ENCODE measurements at places on chromosomes 11 and 22.

- no peak for DNase-seq
Observed at GRCh38 chr11:114137838-114138237, 78.3 kb downstream of the ZBTB16 start.

DNA sequence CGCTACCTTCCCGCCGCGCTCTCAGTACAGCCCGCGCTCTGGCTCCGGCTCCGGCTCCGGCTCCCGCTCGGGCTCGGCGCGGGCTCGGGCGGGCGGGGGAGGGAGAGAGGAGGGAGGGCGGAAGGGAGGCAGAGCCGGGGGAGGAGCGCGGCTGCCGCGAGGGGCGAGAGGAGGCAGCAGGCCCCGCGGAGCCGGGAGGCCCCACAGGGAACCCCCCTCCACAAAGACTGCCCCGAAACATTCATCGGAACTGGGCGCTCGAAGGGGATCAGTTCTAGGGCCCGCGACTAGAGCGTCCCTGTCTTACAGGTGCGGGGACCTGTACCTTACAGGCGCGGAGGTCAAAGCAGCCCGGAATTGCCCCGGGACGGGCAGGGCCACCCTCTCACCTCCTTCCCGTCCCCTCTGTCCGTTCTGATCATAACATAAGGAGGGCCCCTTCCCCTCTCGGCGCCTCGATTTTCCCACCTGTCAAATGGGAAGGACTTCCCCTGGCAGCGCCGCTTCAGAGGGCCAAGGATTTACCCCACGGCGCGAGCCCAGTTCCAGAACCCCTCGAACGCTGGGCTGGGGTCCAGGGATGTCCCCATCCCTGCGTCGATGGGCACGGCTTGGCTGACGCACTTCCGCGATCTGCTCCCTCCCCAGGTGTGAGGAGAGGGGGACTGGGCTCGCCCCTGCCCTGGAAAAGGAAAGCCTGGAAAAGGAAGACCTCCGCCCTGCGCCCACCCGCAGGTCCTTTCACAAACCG is at the start of gene SHISA8:
Gene SHISA8 (minus strand): TSS at position 40 of the 751 bp plus-strand sequence. CDS start 407 bp downstream, outside the sequence.
- no peak for DNase-seq

DNA sequence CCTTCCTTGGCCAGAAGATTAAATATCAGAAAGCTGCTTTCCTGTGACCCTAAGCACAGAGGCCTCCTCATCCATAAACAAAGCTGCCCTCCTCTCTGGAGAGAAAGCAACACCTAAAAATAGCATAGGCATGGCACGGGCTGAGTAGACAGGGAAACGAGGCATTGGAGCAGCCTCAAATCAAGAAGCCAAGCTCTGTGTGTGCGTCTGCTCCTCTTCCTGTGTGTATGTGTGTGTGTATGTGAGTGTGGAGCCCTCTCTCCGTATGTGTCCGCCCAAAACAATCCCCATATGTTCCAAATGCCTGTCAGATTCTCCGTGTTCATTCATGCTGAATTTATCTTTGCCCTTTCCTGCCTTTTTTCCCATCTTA is 24.0 kb downstream of the KCNJ5 start:
- no peak for DNase-seq

- DNase-seq = peak; percentile 72
Observed at GRCh38 chr11:105935791-105936190, 86.2 kb downstream of the MSANTD4 start.

DNA sequence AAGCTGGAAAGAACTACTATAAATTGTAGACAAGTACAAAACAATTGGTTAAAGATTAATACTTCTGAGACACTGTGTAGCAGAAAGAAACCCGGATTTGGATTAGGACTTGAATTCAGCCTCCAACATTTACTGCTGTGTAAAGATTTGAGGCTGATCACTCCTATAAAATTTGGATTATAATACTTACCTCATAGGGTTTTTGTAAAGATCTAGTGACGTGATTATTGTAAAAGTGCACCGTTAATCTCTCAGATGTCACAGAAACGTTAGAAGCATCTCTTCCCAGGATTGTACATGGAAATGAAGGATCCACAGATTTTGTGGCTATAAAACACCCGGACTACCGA is 323 bp upstream of the HIKESHI start:
- DNase-seq = no peak

GRCh38 chr11:103806130-103806895 is 230.1 kb upstream of the DDI1 start:
- DNase-seq = no peak

- DNase-seq = no peak
Observed at GRCh38 chr22:27135031-27135981, 477.9 kb downstream of the MIAT start.

DNA sequence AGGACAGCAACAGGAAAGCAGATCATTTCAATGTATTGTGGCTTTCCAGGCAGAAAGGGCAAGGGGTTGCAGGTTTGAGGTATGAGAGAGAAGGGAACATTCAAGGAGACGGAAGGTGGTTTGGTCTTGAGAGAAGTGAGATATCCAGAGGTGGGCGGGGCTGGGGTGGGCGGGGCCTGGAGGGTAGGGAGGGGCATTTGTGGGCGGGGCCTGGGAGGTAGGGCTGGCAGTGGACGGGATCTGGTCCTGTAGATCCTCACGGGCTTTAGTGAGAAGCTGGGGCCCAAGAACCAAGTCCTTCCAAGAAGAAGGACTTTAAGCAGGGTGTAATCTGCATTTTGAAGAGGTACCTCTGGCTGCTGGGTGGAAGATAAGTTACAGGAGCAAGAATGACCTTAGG is 199.2 kb downstream of the MN1 start:
- DNase-seq = no peak

GRCh38 chr11:85029964-85030363 is 597.2 kb downstream of the DLG2 start:
- no peak for DNase-seq

DNA sequence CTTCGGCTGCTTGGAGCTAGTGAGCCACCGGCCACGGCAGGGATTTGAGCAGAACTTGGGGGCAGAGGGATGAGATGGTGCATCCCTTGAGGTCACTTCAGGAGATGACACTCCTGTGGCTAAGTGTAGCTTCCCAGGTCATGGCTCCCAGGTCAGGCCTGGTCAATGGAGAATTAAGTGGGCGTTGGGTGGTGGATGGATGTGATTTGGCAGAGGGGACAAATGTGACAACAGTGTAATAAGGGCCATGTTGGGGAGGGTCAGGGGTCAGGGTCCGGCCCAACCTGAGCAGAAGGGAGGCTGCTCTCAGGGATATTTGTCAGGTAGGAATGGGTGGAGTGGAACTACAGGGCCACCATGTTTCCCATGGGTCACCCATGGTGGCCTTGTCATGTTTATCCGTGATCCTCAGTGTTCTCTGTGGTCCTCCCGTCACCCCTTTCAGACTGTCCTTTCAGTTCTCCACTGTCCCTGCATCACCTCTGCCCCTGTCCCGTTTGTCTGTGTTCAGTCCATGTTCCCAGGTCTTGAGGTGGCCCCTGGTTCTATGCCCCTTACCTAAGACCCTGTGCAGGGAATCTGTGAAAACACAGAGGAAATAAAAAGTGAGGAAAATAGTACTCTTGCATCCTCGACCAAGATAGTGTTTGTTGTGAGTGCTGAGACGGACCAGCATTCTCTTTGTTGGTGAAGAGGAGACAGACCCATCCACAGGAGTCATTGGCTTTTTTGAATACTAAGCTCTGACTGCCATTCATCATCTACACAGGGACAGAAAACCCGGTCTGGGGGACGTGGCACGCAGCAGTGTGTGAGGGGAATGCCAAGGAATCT is 6.1 kb downstream of the SLC25A1 start:
- DNase-seq = no peak

DNA sequence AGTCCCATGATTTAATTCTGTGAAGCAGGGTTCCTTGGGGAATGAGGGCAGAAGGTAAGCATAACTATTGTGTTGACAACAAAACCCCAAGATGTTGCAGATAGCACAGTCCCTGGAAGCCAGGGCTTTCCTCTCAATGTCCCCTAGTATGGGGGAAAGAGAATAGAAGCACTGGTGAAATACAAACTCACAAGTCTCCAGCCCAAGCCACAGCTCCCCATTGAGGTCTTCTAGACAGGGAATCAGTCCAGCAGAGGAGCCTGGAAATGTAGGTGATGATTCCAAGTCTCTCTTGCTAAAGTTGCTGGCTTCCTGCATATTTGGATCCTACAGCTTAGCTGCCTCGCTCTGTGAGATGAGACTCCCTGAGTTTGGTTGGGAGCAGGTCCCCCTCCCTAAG is 31.7 kb upstream of the DRD2 start:
- no peak for DNase-seq

All from RWPE2 (cell line).